ENCODE measurements at places on chromosomes 7 and 10.

- DNase-seq: no peak
These were observed 21.0 kb downstream of the TM9SF3 start for GRCh38 chr10:96565774-96566173.

- no peak for DNase-seq
These were observed 2.1 kb downstream of the ZNF273 start for GRCh38 chr7:64905133-64905532.

GRCh38 chr10:129501652-129502436 is 34.8 kb downstream of the MGMT start:
- peak; percentile 1 for DNase-seq

DNA sequence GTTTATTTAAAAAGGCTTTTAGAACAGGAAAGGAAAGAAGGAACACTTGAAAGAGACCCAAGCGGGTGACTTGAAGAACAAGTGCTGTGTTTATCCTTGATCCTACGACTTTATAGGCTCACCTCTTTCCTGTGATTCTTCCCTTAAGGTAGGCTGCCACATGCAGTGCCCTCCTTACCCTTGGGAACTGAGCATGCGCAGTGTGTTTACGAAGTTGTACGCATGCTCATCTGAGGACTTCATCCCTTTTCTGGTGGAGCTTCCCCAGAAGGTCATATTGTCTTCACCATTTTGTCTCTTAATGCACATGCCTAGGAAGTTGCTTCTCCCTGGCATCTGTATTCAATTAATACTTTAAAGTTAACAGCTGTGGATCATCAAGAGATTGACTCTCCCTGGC is 49.9 kb upstream of the VOPP1 start:
- DNase-seq: no peak

DNA sequence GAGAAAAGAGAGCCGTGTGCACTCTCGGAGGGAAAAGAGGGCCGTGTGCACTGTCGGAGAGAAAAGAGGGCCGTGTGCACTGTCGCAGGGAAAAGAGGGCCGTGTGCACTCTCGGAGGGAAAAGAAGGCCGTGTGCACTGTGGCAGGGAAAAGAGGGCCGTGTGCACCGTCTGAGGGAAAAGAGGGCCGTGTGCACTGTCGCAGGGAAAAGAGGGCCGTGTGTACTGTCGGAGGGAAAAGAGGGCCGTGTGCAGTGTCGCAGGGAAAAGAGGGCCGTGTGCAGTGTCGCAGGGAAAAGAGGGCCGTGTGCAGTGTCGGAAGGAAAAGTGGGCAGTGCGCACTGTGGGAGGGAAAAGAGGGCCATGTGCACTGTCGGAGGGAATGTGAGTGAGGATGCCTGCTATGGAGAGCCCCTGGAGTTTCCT is 188.7 kb downstream of the DNAJB6 start:
- no peak for DNase-seq

- DNase-seq: peak; percentile 78
These were observed 59.1 kb downstream of the STK32C start for GRCh38 chr10:132248455-132249225.

- no peak for DNase-seq
These were observed 205.7 kb downstream of the KIAA1217 start for GRCh38 chr10:24414597-24414996.

GRCh38 chr7:80629023-80629422 is 9.4 kb upstream of the CD36 start:
- no peak for DNase-seq

GRCh38 chr7:129271500-129272355 is 46.9 kb downstream of the AHCYL2 start:
- peak; percentile 64 for DNase-seq

DNA sequence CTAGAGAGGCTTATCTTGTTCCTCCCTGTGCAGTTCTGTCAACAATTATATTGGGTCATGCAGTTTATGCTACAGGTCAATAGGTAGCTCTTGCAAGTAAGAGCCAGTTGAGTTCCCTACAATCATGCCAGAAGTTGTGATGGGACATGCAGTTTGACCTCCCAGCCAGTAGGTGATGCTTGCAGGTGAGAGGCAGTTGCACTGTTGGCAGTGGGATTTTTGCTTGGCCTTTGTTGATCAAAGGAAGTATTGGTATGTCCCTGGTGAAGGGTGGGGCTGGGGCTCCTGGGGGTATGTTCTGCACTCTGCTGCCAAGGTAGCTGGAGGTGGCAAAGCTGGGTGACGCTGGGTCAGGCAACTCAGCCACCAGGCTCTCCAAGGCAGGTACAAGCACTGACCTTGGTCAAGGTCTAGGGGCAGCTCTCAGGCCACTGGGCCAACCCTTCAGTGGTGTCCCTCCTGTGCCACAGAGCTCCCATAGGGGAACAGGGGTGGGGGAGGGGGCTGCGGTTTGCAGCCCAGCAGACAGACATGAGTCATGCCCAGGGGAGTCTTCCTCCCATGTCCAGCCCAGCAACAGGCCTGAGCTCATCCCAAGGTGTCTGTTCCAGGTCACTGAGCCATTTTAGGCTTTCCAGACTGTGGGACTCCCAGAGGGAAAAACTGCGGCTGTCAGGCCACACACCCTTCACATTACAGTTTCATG is 43.3 kb downstream of the MEOX2 start:
- DNase-seq: no peak

- DNase-seq: no peak
These were observed 40.8 kb upstream of the PFKFB3 start for GRCh38 chr10:6161921-6162320.

GRCh38 chr7:155252444-155252887 is 45.2 kb upstream of the INSIG1 start:
- DNase-seq: no peak

- DNase-seq: peak; percentile 86
These were observed 1.5 kb downstream of the CDK13 start for GRCh38 chr7:39951226-39952194.

Data from NCI-H1417 (cell line).